Astrocyte of the cerebellum (primary cell): ENCODE measurements at places on chromosomes 1 and 21.

GRCh38 chr1:234647245-234647644, 37.3 kb upstream of the IRF2BP2 start:
- no peak for DNase-seq

DNA sequence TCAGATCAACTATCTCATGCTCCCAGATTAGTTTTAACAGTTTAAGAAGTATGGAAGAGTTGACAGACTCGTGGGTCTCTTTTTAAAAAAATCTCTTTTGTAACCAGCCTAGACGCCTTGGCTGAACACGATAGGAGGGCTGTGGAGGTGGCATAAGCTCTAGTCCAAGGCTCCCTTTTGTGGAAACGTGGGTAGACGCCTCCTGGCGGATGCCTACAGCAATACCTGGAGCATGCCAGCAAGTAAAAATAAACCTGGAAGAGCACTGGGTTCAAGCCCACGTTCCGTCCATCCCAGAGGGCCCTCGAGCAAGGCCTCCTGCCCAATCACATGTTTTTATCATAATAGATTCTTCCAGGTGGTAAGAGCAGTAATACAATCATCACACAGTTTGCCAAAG, 87.9 kb downstream of the RGS7 start:
- no peak for DNase-seq

DNA sequence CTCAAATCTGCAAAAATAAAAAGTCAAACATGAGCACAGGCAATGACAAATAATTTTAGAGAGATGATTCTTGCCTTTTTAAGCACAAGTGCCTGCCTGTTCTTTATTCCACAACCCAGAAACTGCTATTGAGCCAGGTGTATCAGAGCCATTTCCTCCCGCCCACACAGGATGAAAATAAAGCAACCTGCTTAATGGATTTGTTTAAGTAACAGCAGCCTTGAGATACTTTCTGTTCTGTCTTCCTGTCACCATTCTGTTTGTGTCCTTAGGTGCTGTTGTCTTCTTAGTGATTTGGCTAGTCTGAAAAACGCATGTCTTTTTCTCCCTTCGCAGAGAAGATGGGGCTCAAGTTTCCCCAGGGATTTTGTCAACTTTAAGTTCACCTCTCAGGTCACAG, 11.4 kb downstream of the RPE65 start:
- no peak for DNase-seq

DNA sequence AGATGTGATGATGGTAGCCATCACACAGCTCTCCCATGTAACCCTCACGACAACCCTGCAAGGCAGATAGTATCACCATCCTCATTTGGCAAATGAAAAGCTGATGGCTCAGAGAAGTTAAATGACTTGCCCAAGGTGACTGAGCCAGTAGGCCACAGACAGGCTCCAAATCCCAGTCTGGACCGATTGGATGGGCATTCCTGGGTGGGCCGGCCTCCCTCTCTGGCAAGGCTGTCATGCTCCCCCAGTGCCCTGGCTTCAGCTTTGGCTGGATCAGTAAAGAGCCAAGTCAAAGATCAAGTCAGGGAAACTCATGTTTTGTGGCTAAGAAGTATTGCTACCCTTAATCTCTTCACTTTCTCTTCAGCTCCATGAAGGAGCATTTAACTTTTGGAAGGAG, 41.2 kb downstream of the CDCP2 start:
- DNase-seq: no peak

GRCh38 chr1:100302739-100303138, 36.7 kb downstream of the RTCA start:
- DNase-seq: no peak
